ENCODE measurements at places on chromosomes 4 and X.

GRCh38 chr4:183438458-183439113 is 5.8 kb upstream of the CDKN2AIP start:
- no peak for DNase-seq

DNA sequence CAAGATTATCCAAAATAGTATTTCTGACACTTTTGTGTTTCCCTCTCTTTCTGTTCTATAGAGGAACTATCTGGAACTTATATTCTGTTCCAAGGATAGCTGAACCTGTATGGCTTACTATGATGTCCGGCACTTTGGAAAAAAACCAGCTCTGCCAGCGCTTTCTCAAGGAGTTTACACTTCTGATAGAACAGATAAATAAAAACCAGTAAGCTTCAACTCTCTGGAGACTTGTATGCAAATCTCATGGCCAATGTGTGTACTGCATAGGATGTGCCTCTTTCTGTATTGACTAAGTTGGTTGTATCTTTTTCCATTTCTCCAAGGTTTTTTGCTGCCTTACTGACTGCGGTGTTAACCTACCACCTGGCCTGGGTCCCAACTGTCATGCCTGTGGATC is 92.5 kb downstream of the FNIP2 start:
- no peak for DNase-seq

DNA sequence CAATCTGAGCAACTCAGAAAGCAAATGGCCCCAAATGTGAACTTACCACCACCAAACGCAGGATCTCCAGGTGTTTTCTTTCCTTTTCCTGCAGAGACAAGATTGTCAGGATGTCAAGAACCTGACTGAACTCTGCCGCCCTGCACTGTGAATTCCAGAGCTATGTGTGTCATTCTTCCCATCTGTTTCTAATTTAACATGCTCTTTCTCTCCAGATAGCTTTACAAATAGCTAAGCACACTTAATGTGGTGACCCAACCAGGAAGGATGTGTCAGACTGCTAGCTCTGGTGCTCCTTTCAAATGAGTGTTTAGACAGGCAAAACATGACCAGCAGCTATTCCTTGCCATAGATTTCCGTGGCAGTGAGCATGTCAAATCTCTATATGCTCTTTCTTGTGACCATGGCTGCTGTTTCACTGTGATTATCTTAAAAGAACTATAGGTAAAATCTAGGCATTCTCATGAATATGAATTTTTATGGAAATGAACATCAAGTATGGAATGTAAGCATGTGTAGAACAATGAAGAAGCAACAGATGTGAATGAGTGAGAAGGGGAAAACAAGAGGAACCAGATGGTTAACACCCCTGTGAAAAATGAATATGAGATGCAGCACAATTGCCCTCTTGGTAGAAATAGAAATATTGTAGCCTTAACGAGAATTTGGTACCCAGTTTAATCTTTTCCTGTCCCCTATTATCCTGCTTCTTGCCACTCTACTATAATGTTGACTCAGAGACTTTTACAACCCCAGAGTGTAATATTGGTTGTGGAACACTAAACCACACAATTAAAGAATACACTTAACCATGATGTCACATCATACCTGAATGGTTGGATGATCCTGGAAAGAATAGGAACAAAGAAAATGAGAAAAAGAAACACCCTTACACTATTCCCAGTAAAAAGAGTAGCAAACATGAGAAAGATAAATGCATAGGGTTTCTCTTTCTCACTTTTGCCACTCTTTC is 247.8 kb upstream of the DKK2 start:
- no peak for DNase-seq

DNA sequence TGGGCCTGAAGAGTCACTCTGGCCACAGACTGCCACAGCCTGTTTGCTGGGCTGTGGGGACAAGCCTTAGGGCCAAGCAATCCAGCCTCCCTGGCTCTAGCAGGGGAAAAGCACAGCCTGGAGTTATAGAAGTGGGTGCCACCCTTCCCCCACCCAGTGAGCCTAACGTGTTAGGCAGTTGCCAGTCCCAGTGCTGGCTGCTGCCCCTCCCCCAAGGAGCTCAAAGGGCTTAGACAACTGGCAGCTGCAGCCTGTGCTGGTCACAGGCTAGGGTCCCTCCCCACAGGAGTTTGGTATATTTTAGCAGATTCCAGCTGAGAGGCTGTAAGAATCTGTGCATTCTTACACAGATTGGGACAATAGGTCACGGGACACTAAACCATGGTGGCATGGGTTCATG is 370.3 kb upstream of the FGF16 start:
- no peak for DNase-seq

DNA sequence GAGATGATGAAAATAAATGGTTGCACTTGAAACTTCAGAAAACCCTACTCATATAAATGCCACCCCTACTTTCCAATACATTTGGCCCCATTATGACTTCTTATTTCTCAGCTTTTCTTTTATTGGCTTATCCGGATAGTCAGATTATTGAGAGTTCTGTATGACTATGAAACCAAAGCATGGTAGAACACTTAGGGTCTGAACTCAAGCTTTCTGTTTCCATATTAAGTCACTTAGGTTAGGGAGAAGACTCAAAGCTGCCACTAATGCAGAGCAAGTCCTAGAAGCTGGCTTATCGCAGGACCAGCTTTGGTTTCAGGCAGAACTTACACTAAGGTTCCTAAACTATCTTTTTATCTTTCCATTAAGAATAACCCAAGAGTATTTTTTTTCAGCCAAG is 229.9 kb upstream of the CPEB2 start:
- no peak for DNase-seq

GRCh38 chr4:61374447-61374891 is 174.3 kb downstream of the ADGRL3 start:
- DNase-seq, result no peak

DNA sequence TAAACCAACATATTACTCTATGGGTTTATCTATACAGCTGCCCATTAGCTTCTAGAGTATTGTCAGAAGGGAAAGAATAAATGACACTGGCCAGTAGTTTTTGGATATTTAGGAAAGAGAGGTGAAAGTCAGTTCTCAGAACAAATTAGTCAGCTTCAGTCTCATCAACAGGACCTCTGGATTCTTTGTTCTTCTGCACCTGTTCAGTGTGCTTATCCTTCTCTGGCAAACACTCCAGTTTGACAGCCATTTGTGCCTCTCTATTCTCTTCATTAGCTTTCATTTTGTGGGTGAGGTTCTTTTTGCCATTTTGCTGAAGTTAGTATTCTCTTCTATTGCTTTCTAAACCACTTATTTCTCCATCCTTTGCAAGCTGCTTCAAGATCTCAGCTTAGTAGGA is 107.0 kb downstream of the PCDH18 start:
- DNase-seq, result no peak

- peak; percentile 66 for DNase-seq
Measured at GRCh38 chr4:175891851-175892250, 79.8 kb upstream of the GPM6A start.

Measured in cerebellum (tissue), 4 donors.